Anterior cingulate cortex (tissue), 58 donors: ENCODE measurements at places on chromosomes 12 and 14.

DNA sequence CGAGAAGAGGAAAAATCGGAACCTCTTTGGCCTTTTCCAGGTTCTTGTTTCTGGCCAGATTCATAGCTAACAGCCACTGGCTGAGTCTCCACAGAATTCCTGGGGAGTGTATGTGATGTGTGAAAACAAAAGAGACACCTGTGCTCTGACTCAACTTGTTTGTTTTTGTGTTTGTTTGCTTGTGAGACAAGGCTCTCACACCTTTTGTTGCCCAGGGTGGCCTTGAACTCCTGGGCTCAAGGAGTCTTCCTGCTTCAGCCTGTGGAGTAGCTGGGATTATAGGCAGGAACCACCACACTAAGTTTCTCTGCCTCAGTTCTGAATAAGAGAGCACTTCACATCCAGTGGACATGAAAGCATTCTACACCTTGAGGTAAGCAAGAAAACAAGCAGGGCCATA is 22.7 kb downstream of the MFAP5 start:
- no peak for DNase-seq

DNA sequence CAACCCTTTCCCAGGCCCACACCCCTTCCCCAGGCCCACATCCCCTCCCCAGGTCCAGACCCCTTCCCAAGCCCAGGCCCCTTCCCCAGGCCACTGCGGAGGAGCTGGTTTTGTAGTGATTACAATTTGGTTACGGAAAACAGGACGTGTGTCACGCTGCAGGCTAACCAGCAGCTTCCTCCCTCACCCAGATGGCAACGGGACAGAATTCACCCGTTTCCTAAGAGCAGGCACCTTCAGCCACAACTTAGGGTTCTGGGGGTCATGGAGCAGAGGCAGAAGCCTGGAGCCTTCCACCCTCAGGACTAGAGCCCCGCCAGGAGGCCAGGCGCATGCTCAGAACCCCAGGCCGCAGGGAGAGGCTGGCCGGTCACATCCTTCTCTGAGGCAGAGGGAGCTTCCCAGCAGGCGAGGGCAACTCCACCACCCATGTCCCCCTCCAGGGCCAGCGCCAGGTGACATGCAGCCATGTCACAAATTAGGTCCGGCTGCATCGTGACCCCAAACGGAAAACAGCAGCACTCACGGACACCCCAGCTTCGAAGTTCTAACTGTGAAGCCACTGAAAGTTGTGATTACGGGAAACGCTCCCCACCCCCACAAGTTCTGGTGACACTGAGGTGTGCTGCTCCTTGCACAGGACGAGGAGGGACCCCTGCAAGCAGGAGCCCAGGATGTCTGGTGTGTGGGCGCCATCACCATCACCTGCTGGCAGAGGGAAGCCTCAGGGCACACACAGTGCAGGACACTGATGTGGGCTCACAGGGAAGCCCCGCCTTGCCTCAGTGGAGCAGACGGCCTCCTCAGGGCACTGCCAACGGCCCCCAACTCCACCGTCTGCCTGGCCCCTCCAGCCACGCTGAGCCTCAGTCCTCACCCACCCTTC is 7.7 kb downstream of the BRF1 start:
- no peak for DNase-seq

DNA sequence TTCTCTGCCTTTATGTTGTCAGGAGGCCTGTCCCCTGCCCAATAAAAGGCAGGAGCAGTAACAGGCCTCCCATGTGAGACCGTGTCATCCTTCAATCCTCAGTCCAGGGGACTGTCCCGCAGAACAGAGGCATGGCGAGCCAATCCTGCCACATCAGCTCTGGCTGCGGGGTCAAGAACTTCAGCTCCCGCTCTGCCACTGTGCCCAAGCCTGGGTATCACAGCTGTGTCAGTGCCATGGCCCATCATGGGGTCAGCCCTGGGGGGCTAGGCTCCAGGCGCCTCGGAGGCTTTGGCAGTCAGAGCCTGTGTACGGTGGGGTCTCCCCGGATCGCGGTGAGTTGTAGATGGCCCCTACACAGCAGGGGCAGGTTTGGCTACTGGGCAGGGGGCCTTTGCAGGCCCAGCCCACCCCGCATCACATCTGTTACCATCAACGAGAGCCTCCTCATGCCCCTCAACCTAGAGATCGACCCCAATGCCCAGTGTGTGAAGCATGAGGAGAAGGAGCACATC is 19.9 kb upstream of the KRT83 start:
- no peak for DNase-seq

DNA sequence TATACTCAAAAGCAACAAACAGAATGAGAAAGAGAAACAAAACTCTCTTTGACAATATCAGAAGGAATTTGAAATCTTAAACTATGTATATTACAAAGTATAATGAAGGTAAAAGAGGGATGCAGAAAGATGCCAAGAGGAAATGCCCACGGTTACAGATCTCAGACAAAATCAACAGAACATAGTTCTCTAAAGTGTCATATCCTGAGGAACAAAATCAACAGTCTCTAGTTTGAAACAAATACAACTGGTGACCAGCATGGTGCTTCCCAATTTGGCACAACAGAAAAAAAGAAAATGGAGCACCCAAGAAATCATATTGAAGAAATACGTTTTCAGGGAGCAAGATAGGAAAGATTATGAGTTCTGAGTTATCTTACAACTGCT is 116.5 kb downstream of the METTL25 start:
- DNase-seq: no peak

GRCh38 chr14:100328495-100329163 is 5.5 kb downstream of the SLC25A47 start:
- no peak for DNase-seq

DNA sequence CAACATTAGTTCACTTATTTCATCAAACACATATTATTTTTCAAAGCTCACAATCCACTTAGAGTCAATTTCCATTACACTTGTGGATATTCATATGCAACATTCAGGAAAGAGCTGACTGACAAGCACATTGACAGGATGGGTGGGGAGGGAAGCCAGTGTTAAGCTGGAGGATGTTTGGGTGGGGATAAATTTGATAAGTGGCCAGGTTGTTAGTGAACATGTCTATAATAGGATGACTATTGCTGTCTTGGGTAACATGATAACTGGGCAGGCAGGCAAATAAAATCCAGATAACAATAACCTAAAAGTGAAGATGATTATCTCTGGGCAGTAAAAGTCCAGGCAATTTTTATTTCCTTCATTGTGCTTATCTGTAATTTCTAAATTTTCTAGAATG is 73.8 kb upstream of the OSBPL8 start:
- no peak for DNase-seq

DNA sequence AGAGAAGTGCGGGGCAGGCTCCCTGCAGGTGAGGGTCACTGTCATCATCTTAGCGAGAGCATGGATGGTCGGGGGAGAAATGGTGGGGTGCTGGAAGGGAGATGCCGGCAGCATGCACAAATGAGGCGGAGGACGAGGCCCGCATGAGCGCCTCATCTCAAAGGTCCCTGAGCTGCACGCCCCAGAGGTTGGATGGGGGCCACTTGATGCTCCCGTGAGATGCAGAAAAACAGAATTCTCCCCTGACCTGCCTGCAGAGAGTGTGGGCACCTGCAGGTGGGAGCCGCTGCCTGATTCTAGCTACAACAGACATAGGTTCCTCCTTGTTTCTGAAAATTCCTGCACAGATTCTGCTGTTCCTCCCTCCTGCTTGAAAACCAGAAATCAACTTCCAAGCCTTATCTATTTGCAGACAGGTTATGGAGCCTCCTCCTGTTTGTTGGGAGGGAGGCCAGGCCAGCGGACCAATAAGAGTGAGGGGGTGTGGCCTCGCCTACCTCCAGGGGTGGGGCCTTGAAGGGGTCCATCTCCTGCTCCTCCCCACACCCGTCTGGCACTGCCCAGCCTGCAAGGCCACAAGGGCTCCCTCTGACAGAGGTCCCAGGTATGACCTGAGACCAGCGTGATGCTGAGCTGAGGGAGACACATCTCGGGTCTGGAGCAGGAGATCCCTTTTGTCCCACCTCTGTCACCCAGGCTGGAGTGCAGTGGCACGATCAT is 67.2 kb downstream of the KDM2B start:
- no peak for DNase-seq

- DNase-seq: no peak
These were observed 321.9 kb downstream of the RAD51B start for GRCh38 chr14:68141281-68142088.

DNA sequence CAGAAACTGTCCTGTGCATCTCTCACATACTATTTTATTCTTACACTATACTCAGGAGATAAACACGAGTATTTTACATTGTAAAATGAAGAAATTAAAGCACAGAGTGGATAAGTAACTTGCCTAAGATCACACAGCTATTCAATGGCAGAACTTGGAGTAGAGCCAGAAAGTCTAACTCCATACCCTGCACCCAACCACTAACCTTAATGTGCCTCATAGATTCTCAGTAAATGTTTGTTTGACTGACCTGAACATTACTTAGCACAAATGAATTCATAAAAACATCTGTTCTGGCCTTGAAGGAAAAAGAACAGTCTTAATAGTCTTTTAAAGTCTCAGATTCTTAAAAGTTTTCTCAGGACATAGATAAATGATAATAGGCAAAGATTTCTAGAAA is 83.5 kb upstream of the OVCH1 start:
- no peak for DNase-seq

- no peak for DNase-seq
These were observed 68.5 kb upstream of the FUT8 start for GRCh38 chr14:65344011-65344410.

DNA sequence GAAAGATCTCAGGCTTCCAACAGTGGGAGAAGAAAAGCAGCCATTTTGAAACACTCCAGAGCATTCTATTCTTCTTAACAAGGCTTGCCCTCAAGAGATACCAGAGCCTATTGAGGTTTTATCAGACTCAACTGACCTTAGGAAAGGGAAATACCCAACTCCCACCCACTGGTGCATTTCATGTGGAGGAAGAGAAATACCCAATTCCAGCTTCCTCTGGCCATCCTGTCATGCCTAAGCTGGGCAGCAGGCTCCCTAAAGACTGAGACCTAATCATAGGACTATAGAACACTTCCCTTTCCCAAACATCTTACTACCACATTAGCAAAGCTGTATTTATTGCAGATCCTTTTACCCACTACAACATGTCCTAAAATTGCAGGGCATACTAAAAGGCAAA is 164.5 kb downstream of the KIF21A start:
- DNase-seq: no peak

GRCh38 chr12:49552014-49552413 is 13.2 kb downstream of the KCNH3 start:
- DNase-seq: peak; percentile 63

- DNase-seq: no peak
These were observed 6.3 kb upstream of the MLXIP start for GRCh38 chr12:122072031-122072970.

DNA sequence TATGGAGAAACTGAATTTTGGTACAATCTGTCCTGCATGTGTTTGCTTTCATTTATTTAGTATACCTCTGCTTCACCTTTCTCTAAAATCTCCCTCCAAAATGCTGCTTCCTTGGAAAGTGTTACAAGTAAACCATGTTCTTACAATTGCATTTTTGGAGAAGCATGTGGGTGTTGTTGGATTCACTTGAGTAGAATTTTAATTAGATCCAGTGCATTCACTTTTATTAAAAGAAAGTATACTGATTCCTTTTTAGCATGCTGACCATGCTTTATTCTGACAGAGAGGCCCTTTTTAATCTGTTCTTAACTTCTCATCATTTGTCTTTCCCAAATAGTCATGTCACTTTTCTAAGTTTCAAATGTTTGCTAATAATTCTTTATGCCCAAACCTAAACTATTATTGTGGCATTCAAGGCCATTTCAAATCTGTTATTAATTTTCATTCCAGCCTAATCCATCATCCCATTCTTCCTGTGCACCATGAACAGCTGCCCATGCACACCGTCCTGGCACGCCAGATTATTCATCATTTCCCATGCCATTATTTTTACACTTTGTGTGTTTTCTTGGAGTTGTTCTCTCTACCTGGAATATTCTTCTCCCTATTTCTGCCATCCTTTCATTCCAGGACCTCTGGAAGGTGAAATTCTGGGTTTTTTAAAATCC is 90.7 kb downstream of the METTL25 start:
- no peak for DNase-seq

GRCh38 chr14:75432411-75432810 is 4.6 kb downstream of the JDP2 start:
- DNase-seq: no peak

GRCh38 chr14:61188978-61189808 is 91.9 kb downstream of the TMEM30B start:
- no peak for DNase-seq

GRCh38 chr12:80862531-80862930 is 75.2 kb downstream of the LIN7A start:
- no peak for DNase-seq

DNA sequence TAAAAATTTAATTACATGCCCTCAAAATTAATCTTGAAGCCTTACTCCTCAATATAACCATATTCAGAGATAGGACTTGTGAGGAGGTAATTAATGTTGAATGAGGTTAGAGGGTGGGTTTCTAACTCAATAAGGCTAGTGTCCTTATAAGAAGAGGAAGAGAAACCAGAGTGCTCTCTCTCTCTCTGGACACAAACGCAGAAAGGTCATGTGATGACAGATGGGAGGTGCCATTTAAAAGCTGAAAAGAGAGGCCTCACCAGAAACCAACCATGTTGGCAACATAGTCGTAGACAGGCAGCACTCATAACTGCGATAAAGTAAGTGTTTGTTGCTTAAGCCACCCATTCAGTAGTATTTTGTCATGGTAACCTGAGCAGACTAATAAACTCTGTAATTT is 378.5 kb upstream of the LMO3 start:
- DNase-seq: no peak

DNA sequence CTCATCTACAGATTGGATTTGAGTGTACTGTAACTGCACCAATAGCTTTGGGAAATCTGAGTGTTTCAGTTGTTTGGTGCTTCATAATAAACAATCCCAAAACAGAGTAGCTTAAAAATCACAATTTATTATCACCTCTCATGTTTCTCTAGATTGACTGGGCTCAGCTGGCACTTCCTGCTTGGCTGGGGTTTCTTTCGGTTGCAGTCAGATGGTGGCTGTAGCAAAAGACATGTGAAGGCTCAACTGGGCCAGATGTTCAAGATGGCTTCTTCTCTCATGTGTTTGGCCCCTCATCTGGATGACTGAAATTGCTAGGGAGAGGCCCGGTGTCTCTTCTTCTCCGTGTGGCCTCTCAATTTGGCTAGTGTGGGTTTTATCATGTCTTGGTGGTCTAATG is 12.1 kb upstream of the BMP4 start:
- no peak for DNase-seq

DNA sequence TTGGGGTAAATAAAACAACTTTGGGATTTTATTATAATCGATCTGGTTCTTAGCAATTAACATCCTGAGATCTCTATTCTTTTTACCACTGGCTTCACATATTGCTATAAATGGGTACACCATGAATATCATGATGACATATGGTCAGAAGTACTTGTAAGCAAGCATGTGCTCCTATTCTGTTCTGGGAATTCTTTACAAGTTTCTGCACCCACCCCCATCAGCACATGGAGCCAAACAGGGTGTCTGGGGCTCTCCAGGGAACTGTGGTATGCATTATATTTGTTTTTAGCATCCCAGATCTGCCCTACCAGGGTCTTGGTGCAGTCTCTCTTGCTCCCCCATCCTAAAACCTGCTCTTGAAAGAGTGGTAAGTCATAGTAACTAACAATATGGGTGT is 31.3 kb downstream of the DMAC2L start:
- DNase-seq: no peak

GRCh38 chr12:89245090-89245489 is 107.2 kb downstream of the DUSP6 start:
- DNase-seq: no peak

- DNase-seq: no peak
These were observed 149.5 kb upstream of the EEA1 start for GRCh38 chr12:93078577-93078976.
